Nucleus accumbens (tissue), 56 donors: ENCODE measurements at places on chromosomes 3 and 15.

- DNase-seq: no peak
Observed at GRCh38 chr3:52023860-52024764, 28.4 kb upstream of the RPL29 start.

GRCh38 chr15:48352474-48353072 is 21.3 kb downstream of the DUT start:
- no peak for DNase-seq

- DNase-seq: no peak
Observed at GRCh38 chr3:137854533-137855261, 90.6 kb downstream of the SOX14 start.

- DNase-seq: no peak
Observed at GRCh38 chr3:180492047-180492446, 109.9 kb upstream of the TTC14 start.

DNA sequence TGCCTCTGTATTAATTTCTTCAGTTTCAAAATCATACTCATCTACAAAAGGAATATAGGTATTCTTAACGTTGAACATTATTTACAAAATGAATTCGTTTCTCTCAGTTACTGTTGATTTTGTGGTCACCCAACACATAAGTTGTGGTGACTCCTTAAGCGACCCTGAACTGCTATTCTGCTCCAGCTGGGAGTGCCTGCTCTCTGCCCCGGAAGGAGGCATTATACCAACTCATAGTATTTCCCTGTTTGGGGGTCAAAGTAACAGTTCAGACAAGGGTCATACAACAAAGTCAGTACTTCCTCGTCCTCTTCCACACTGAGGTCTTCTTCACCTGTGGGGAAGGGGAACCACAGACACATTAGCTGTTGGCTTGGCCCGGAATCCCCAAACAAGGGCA is 75.7 kb upstream of the FAM3D start:
- DNase-seq: no peak

GRCh38 chr3:133595341-133595740 is 21.9 kb downstream of the CDV3 start:
- DNase-seq: peak; percentile 10

- DNase-seq: no peak
Observed at GRCh38 chr15:58628206-58628947, 121.1 kb downstream of the ADAM10 start.

DNA sequence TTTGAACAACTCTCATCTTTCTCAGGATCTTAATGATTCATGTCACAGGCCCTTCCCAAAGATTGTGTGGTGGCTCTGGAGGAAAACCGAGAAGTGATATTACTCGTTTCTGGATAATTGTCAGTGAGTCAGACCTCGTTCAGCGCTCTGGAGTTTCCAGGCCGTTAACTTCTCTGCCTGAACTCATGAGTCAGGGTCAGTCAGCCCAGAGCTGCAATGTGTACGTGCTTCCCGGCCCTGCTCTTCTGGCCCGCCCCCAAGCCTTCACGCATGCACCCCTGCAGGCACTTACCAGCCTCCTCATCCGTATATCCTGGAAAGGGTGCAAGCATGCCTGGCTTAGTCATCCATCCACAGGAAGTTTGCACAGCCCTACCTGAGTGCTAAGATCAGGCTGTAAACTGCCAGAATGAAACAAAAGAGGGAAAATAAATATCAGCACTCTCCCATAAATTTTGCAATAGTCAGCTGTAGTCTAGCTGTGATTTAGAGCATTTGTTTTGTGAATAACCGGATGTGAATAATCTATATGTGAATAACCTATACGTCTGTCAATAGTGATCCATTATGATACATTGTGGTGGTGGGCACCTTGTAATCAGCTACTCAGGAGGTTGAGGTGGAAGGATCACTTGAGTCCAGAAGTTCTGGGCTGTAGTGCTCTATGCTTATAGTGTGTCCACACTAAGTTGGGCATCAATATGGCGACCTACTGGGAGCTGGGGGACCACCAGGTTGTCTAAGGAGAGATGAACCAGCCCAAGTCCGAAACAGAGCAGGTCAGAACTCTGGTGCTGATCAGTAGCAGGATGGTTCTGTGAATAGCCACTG is 35.3 kb upstream of the SEMA4B start:
- peak; percentile 8 for DNase-seq

DNA sequence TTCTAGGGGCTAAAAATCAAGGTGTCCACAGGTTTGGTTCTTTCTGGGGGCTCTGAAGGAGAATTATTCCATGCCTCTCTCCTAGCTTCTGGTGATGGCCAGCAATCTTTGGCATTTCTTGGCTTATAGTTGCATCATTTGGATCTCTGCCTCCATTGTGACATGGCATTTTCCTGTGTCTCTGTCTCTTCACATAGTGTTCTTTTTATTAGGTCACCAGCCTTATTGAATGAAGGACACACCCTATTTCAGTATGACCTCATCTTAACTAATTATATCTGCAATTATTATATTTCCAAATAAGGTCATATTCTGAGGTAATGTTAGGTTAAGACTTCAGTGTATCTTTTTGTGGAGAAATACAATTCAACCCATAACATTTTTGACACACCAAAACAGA is 3.2 kb upstream of the GBE1 start:
- DNase-seq: no peak

DNA sequence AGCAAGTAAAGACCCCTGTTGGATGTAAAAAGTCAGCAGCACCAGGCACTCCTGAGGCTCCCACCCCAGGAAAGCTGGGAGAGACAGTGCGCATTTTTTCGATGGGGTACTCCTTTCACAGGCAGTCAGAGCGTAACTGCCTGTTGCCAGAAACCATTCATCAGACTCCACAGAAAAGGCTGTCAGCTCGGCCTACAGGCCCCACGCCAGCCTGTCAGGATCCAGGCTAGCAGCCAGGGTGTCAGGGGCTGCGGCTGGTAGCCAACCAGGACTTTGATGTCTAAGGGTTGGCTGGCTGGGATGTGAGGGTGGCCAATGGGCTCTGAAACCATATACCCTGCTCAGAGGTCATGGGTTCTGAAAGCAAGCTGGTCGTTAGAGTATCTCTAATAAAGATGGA is 164.5 kb downstream of the WNT5A start:
- DNase-seq: peak; percentile 47

- DNase-seq: no peak
Observed at GRCh38 chr3:114108137-114108536, 51.6 kb downstream of the QTRT2 start.

- no peak for DNase-seq
Observed at GRCh38 chr3:123694366-123695087, 109.7 kb upstream of the HACD2 start.

- no peak for DNase-seq
Observed at GRCh38 chr3:190701096-190701532, 161.4 kb downstream of the GMNC start.

GRCh38 chr3:11248596-11248995 is 23.6 kb upstream of the ATG7 start:
- DNase-seq: no peak

DNA sequence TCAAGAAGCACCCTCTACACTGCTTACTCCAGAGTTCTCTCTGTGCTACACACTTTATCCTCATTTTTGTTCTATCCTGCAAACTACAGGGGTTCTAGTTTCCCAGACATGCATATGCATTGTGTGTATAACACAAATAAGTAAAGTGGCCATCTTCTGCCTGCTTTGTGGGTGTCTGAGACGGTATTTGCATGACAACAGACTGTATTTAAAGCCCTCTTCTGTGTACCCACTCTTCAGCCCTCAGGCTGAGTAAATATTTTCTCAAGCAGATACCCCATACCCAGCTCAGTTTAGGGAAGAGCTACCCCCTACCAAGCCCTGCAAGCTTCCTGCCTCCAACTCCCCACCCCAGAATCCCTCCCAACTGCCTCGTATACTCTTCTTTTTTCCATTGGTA is 31.7 kb downstream of the SYNPR start:
- DNase-seq: no peak

GRCh38 chr15:32888221-32888761 is 170.5 kb downstream of the GREM1 start:
- no peak for DNase-seq

- DNase-seq: no peak
Observed at GRCh38 chr15:70508561-70509281, 254.6 kb downstream of the UACA start.

DNA sequence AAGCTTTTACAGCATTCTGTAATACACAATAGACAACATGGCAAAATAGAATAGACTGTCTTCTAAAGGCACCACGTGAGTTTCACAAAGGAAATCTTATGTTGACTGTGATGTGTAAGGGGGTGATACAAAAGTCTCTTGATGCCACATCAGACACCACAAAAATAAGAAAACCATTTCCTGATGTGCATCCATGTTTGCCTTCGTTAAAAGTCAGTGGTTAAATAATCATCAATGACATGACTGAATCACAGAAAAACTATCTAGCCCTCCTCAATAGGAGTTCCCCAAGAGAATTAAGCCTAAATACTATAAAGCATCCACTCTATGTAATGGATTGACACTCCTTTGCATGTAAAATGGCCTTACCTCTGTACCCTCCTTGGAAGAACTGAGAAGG is 198.6 kb upstream of the SLC2A2 start:
- DNase-seq: no peak

DNA sequence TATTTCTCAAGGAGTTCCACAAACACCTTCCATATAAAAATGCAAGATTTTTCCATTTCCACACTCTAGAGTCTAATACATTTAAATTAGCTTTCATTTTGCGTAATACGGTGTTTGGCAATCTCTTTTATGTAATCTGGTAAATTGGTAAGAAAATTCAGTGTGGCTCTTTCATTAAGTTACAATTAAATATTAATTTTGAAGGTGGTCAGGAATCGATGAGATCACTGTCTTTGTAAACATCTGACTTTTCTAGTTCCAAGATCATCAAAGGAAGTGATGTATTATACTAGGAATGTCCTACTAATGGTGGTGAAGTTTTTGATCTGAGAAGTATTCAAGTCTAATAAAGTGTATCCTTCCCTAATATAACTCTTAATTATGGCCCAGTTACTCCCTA is 1.1 kb upstream of the UTS2B start:
- DNase-seq: no peak

GRCh38 chr3:43366885-43367284 is 80.5 kb downstream of the SNRK start:
- DNase-seq: no peak

GRCh38 chr3:136239094-136239493 is 11.0 kb upstream of the PCCB start:
- no peak for DNase-seq

- DNase-seq: no peak
Observed at GRCh38 chr3:49270156-49270500, 6.9 kb downstream of the C3orf62 start.

DNA sequence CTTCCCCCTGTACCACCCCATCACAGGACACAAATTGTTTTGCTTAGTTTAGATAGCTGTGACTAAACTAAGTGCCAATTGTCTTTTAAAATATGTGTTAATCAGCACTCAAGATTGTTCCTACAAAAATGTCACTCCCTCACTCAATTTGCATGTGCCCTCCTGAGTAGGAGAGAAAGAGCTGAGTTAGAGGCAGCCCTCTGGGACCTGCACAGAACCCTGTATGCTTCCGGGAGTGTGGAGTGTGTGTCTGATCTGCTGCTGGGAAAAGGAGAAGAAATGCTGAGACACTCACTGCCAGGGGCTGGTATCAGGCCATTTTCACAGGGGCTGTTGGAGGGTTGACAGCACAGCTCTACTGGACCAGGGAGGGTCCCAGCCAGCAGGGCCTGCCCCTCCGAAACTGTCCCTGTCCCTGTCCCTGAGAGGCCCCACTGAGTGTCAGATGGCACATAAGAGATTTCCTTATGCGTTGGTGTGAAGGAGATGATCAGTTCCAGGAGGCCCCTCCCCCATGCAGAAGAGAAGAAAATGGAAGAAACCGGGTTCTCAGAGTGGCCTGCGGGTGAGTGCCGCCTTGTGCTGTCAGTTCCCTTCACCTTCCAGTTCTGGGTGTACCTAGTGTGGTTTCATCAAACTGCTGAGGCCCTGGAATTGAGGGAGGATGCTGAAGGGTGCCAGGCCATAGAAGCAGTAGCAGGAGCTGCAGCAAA is 3.9 kb upstream of the B3GNT5 start:
- no peak for DNase-seq

DNA sequence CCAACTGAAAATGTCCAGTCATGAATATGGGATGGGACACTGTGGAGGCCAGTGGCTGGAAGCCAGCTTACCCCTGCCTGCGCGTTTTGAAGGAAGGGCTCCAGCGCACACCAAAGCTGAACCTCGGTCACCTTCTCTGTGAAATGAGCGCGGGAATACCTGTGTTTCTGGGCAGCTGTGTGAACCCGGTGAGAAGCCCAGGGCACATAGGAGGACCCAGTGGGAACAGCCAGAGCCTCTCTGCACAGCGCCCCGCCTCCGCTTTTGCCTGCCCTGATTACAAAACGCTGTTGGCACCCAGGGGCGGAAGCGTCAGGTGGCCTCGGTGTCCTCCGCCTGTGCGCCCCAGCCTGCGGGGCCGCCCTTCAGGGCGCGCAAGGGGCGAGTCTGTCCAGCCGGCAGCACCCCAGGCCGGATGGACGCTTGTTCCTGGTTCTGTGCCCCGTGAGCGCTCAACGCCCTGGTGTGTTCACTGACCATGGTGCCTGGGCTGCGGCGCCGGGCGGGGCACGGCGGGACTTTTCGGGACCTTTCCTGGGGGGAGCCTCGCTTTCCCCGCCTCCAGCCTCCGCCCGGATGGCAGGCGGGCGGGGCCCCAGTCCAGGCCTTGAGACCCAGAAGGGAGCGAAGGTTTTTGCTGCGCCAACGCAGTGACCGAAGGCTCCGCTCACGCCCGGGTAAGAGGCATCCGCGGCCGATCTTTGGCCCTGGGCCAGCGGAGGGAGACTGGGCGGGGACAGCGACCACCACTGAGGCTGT is at the start of gene SQOR:
Gene SQOR (plus strand): TSS at position 598 of the 759 bp plus-strand sequence. CDS start 23,895 bp downstream, outside the sequence.
- peak; percentile 74 for DNase-seq

- DNase-seq: no peak
Observed at GRCh38 chr3:178385280-178385952, 150.8 kb upstream of the KCNMB2 start.

DNA sequence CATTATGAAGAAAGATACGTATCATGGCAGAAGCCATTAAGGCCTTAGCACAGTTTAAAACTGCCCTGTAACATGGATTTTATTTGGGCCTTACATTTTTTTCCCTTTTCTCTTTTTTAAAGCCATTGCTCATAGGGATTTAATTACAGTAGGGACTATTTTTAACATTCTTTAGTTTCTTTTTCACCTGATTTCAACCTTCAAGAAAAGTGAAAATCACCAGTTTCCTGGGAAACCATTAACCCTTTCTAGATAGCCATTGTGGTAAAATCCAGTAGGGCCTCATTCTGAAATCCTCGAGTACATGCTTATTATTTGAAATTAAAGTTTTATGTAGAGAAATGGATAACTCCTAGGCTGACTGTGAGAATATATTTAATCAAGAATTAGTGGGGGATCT is 3.1 kb downstream of the SPRED1 start:
- DNase-seq: no peak

DNA sequence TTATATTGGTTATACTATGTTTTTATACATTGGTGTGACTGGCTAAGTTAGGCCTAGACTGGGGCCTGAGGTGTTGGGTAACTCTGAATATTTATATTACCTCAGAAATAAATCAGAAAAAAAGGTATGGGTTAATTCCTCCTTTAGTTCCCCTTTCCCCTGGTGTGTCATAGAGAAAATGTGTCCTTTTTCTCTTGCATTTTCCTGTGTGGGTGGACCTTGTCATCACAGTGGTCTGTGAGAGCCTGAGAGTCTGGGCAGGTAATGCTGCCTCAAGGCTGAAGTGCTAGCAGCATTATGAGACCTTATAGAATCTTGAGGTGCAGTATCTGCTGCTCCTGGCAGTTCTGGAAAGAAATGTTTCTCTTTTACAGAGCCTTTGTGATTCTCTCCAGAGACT is 69.7 kb downstream of the PCOLCE2 start:
- no peak for DNase-seq
